ENCODE measurements at places on chromosomes 16 and 17.

- no peak for DNase-seq
Observed at GRCh38 chr16:8459085-8459733, 131.1 kb downstream of the TMEM114 start.

GRCh38 chr17:4931963-4932362 is at the start of gene GP1BA:
Gene GP1BA (plus strand): TSS chr17:4932277. CDS start chr17:4932605, 328 bp downstream.
- DNase-seq: no peak

GRCh38 chr16:72085002-72085401 is 8.4 kb downstream of the TXNL4B start:
- no peak for DNase-seq

DNA sequence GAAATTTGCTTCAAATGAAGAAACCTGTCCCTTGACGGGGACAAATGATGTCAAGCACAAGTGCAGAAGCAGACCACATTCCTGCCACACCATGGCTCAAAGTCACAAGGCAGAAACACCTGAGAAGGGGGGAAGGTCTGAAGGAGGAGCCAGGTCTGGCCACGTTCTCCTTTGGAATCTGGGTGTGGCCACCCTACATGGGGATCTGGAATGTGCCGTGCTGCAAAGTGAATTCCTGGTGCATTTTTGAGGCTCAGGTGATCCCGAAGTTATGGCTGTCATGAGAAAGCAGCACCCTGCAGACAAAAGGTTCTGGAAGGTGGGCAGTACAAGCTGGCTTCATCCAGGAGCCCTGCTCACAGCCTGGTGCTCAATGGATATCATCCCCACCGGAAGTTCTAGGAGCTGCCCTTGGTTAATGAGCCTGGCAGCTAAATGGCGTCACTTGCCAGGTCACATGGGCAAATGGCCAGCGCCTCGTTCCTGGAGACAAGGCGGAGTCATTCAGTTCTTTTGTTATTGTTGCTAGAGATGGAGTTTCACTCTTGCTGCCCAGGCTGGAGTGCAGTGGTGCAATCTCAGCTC is 20.1 kb upstream of the ADCY9 start:
- DNase-seq: no peak

DNA sequence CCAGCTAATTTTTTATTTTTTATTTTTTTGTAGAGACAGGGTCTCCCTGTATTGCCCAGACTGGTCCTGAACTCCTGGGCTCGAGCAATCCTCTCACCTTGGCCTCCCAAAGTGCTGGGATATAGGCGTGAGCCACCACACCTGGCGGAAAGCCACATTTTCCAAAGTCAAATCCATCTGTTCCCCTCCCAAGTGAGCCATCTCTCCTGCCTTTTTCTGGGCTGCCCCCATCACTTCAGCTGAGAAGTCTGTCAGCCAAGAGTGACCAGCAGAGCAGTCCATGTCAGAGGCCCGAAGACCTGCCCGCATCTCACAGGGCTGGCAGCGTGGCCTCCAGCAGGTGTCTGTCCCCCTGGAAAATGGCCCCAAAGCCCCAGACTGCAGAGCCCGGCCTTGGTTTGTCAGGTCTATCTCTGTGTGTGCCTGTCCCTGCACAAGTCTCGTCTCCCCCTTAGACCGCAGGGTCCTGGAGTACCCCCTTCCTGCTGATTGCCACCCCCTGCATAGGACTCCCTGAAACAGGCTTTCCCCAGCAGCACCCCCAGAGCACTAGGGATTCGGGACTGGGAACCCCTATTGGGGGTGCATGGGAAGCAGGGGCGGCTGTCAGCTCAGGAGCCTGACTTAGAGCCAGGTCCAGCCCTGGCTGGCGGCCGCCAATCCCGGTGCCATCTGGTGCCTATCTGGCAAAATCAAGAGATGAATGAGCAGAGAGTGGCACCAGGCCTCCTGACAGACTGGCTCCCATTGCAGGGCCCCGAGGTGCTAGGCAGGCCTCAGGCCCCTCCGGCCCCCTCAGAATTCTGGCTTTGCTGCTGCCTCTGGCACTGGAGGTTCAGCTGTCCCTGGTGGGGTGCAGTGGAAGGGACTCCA is 7.8 kb downstream of the TTYH2 start:
- DNase-seq: peak; percentile 93
